ENCODE measurements at places on chromosomes 1 and 21.

- DNase-seq, result no peak
These were observed 29.6 kb upstream of the VWA5B1 start for GRCh38 chr1:20261095-20261494.

DNA sequence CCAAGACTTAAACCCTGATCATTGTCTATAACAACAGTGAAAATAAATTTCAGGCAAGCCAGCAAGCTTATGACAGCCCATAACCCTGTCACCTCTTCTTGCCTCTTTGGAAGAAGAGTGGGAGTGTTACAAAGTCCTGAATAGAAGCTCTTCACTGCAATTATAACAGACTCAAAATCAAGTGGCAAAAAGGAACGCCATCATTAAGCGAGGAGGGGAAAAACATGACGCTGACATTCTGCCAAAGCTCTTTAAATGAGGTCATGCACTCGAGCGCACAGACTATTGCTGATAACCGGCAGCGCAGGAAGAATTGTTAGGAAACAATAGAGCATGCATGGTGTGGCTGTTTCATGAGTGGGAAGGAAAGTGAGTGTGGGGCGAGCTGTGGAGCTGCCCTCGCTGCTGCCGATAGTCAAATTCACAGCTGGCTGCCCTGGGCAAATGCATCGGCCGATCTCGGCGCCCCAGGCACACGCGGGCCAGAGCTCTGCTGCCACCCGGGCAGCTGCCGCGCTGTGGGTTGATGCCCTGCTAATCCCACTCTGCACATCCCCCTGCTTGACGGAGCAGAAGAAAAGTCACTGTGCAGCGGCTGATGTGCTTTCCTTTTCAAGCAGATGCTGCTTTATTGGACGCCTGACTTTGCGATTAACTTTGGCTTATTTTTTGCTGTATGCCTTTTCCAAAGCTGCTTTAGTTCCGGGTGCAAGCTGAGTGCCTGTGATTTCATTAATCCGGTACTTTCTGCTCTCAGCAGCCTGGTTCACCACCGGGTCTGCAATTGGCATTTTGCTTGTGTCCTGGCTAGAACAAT is 102.4 kb upstream of the ST6GALNAC5 start:
- DNase-seq, result no peak

GRCh38 chr1:62621907-62622306 is 24.6 kb downstream of the ANGPTL3 start:
- DNase-seq, result peak; percentile 76

GRCh38 chr1:179017383-179018326 is 8.0 kb upstream of the FAM20B start:
- peak; percentile 40 for DNase-seq

DNA sequence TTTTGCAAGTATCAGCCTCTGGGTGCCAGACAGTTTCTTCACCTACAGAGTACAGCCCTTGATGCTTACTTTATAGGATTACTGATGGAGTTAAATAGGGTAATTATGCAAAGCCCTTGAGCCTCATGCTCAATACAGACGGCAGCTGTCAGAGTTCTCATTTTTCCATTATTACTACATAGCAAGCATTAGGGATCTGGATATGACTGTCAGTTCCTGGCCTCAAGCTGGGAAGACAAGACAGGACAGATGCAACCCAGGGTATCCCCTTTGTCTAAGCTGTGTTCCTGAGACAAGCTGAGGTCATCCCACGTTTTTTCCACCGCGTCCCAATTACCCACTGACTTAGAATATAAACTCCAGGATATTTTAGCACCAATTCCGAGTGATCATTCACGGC is 94.4 kb downstream of the SLC35F3 start:
- no peak for DNase-seq

DNA sequence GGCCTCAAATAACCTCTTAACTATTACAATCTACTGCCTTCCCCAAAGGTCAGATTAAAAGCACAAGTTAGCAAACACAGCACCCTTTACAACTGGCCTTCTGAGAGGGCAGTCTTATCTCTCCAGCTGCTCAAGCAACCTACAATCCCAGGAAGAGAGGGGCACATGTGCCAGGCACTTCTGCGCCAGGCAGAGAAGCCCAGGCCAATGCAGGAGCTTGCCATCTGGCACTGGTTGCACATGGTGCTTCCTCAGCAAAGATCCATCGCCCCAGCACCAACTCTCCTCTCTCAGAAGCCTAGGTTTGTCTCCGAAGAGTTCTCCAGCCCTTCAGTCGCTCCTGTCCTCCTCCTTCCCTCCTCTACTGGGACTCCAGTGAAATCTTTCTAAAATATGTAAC is 2.5 kb downstream of the STK40 start:
- no peak for DNase-seq

DNA sequence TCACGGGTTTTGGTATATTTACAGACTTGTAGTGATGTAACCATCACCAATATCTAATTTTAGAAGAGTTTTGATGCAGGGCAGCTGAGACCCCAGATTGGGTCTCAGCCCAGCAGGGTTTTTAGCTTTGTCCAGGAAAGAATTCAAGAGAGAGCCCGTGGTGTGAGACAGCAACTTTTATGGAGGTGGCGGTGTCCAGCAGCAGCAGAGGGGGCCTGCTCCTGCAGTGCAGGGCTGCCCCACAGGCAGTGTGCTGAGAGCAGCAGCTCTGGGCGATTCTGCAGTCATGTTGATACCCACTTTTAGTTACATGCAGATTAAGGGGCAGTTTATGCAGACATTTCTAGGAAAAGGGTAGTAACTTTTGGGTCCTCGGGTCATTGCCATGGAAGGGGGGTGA is 1.8 kb upstream of the EPHX1 start:
- DNase-seq, result no peak

DNA sequence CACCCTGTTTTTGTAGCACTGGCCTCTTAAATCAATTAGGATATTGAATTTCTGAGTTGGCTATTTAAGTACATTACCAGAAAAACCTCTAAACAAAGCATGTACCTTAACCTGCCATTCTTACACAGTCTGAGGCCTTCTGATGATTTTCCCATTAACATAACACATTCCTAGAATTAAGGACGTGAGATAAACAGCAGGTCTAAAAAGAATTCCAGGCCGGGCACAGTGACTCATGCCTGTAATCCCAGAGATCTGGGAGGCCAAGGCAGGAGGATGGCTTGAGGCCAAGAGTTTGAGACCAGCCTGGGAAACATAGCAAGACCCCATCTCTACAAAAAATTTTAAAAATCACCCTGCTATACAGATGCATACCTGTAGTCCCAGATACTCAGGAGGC is 18.0 kb upstream of the LRRC8D start:
- no peak for DNase-seq

DNA sequence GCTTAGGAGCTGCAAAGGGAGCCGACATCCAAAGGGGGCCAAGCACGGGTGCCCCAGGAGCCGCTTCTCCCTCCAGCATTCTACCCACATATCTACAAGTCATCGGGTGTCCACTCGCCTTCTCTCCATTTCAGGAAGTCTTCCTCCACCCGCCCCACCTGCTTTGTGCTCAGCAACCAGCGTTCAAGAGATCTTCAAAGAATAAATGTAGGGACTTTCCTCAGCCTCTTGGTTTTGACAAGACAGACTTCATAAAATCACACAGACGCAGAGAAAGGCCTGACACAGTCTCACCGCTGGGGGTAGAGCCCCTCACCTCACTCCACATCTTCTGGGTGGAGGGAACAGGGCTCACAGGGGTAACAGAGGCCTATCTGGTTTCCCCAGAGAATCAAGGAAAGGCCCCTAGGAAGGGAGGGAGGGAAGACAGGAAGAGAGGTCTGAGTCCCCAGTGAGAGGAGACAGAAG is 49.5 kb downstream of the SSBP3 start:
- peak; percentile 27 for DNase-seq

DNA sequence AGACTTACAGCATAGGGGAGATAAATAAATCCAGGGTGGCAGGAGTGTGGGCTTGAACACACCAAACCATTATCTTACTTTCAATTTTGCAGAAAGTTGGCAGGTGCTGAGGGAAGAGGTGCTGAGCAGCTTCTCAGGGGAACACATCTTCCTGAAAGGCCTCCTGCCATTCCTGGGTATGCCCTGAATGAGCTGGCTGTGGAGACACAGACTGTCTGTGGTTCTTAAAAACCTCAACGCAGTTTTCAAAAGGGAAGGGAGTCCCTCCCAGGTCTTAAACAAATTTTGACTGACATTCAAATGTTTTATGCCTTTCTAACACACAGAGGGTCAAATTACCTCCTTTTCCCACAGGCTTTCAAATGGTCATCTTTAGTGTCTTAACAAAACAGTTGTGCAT is 166.9 kb downstream of the TNFSF18 start:
- DNase-seq, result no peak

DNA sequence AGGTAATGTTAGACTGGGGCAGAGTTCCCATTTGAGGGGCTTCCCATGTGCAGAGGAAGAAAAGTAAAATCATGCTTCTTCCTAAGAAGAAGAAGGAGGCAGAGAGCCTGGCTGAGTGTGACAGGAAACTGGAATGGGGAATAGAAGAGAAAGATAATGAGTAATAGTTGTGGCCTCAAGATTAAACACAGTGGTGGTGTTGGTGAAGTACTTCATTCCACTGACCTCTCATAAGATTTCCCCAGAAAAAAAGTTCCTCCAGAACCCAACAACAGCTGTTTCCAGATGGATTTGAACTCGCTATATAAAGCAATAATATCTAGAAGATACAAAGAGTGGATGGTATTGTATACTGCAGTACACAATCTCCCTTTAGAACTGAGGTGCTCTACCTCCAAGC is 13.0 kb downstream of the RGS1 start:
- no peak for DNase-seq

DNA sequence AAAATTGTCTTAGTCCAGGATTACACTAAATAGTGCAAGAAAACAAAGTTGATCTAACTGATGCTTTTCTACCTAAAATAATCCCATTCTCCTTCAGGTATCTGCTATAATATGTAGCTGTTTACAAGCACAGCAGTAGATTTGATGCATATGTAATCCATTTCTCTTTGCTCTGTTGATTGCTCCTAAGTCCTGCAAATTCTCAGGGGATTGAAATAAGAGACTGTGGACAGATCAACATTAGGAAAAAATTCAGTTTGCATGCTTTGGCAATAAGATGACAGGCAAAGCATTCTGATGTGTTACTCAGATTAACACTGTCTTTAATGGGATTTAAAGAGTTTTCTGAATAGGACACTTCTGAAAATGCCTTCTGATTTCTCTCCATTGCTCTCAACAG is 34.7 kb downstream of the RNF11 start:
- DNase-seq, result no peak

DNA sequence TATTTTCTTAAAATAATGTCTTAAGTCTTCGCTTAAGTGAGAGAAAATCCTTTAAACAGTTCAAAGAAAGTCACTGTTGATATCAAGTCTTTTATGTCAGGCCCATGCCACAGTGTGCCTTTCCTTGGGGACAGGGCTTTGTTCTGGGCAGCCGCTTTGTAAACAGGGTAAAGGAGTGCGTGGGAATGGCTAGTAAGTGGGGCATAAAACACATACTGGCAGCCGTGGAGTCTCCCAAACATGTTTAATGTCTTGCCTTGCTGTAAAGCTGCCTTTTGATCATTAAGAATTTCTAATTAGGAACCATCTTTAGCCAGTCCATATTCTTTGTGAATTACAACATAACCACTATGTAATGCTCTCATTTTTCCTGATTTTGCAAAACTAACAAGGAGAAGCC is 99.7 kb downstream of the PHTF1 start:
- DNase-seq, result no peak

- peak; percentile 18 for DNase-seq
These were observed 934 bp downstream of the ASPM start for GRCh38 chr1:197145446-197146024.

GRCh38 chr1:33170351-33171274 is 11.2 kb downstream of the TRIM62 start:
- DNase-seq, result no peak

- DNase-seq, result no peak
These were observed 335.7 kb upstream of the GREM2 start for GRCh38 chr1:240947438-240948224.

DNA sequence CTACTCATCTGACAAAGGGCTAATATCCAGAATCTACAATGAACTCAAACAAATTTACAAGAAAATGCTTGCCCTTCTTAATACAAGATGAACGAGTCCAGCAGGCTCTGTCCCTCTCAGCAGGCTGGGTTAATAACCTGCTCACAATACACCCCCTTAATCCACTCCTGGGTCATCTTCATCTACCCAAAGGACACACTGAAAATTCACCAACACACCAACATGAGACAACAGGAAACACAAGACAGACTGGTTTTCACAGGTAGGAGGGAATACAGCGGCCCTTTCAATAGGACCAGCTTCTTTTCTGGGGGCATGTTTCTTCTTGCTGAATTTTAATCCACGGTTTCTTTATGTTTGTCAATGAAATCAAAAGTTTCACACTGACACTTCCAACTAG is 44.6 kb downstream of the SUSD4 start:
- DNase-seq, result no peak

GRCh38 chr1:228059634-228060457 is 22.7 kb upstream of the ARF1 start:
- DNase-seq, result peak; percentile 53

GRCh38 chr1:80244372-80244771 is 1237.8 kb upstream of the ADGRL4 start:
- no peak for DNase-seq

DNA sequence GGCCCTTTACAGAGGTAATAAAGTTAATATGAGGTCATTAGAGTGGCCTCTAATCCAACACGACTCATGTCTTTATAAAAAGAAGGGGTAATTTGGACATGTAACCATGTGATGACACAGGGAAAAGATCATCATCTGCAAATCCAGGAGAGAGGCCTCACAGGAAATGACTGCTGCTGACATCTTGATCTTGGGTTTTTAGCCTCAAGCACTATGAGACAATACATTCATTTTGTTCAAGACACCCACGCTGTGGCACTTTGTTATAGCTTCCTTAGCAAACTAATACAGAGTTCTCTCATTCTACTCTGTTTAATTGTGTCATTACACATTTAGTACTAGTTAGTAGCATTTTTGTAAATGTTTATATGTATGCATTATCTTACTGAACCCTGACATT is 64.0 kb upstream of the RUNX1 start:
- DNase-seq, result peak; percentile 79

GRCh38 chr1:31069392-31069791 is 3.9 kb upstream of the PUM1 start:
- DNase-seq, result no peak

GRCh38 chr1:231934797-231935196 is 308.2 kb downstream of the DISC1 start:
- no peak for DNase-seq

DNA sequence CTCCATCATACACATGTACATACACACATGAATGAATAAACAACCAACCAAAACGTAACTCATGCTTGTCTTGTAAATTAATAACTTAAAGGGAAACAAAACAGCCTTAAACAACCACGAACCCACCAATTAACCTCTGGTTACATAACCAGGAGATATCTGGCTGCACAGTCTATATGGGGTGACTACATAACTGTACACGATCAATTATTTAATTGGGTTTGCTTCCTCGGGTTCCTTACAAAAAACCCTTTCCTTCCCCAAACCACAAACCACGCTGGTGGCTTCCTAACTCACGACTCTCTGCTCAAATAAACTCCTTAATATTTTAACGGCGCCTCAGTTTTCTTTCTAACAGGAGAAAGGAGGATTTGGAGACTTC is 744 bp downstream of the ZNF670 start:
- DNase-seq, result peak; percentile 30

- DNase-seq, result peak; percentile 84
These were observed 181.8 kb downstream of the KAZN start for GRCh38 chr1:14780271-14780670.
